ENCODE measurements at places on chromosomes 7 and 10.

DNA sequence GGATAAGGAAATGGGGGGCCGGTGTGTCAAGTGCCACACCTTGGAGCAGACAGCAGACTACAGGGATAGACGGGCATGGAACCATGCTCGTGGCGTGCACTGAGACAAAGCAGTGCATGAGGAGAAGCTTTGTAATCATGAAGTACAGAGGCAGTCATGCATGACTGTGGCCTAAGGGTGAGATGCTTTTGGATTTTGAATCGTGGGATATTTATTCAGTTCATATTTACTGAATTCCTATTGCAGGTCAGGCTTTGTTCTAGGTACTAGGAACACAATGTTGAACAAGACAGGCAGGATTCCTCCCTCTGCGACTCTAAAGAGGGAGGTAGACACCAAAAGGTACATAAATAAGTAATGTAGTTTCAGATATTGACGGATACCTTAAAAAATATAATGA is 597.6 kb downstream of the PARD3 start:
- no peak for DNase-seq

DNA sequence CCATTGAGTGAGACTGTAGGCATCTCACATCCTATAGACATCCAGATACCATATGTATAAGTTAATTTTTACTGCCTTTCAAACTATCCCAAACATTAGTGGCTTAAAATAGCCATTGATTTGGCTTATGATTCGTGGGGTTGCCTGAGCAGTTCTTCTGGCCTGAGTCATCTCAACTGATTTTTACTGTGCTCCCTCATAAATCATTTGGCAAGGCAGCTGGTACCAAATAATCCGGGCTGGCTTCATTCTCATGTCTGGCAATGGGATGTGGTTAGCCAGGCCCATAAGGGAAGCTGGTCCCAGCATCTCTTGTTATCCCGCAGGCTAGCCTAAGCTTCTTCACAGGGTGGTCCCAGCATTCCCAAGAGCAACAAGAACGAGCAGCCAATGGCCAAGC is 6.7 kb upstream of the LRGUK start:
- DNase-seq = no peak

DNA sequence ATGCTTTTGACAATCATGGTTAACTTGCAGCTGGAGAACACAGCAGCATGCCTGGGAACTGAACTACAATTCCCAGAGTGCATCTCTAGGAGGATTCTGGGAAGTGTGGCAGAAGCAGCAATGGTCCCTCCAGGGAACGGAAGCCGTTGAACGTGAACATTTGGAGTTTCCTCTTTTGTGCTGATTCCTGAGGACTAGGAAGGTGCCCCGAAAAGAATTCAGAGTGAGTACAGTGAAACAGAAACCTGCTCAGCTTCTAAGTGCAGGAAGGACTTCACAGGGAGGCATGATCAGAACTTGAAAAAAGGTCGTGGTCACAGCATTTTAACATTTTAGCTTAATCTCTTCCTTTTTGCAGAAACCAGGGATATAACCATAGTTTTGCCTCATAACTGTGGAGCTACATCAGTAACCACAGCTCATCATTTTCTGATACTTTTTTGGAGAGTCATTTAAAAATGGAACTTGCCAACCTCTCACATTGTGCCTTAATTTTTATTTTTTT is at the start of gene NUDT13:
Gene NUDT13, plus strand, starts transcription at position 111 of the 505 bp plus-strand sequence. CDS start 3,911 bp downstream, outside the sequence.
- no peak for DNase-seq

GRCh38 chr7:593324-594115 is 73.9 kb upstream of the PDGFA start:
- DNase-seq = no peak

DNA sequence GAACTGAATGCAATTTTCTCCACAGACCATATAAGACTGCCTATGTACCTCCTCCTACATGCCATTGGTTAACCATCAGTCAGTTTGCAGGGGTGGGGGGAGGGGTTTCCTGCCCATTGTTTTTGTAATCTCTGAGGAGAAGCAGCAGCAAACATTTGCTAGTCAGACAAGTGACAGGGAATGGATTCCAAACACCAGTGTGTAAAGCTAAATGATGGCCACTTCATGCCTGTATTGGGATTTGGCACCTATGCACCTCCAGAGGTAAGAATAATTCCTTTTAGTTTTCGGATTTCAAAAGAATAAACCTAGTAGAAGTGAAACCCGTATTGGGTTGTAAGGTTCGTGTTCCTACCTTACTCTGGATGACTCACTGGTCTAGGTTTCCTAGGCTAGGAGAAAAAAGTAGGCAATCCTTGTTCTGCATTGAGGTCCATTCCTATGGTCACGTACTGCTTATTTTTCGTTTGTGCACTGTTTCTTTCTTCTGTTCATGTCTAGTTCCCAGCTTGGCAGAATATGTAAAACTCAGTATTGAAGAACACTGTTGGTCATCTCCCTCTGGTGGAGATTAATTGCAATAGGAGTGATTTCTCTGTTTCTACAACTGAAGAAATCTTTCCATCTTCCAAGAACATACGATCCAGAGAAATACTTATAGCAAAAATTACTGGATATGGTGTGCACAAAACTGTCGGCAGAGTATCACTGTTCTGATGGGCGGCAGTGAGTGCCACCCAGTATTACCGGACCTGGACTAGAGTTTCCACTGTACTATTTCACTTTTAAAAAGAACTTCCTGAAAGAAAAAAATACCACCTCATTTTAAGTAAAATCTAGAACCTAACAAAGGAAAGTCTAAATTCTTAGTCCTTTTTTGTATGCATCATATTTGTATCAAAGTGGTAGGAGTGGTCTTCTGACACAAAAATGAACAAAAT is at the start of gene AKR1C3:
Gene AKR1C3, plus strand, starts transcription at position 150 of the 941 bp plus-strand sequence. Its CDS starts 31 bp downstream, at position 181.
- DNase-seq = peak; percentile 34

- DNase-seq = no peak
These were observed 17.3 kb downstream of the ZNF777 start for GRCh38 chr7:149443523-149443922.

- DNase-seq = no peak
These were observed 288.3 kb downstream of the CAMK1D start for GRCh38 chr10:12637649-12638048.

DNA sequence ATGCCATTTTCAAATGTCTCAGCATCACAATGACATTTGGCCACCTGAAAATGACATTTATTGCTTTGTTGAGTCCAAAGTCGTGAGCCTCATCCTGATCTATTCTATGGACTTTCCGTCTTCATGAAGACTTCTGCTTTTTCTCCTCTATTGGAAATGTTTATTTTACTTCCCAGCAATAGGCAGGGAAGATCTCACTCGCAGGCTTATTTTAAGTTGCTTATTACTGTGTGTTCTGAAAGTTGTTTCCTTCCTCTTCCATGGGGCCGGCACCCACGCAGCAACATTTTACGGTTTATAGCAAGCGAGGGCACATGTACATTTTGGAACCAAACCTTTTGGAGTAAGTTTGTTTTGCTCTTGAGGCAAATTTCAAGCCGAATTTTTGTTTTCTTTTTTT is 221.0 kb upstream of the KLF6 start:
- no peak for DNase-seq

- peak; percentile 18 for DNase-seq
These were observed 169.1 kb upstream of the MEOX2 start for GRCh38 chr7:15855525-15856109.

GRCh38 chr10:59078978-59079377 is 97.5 kb upstream of the PHYHIPL start:
- DNase-seq = no peak

DNA sequence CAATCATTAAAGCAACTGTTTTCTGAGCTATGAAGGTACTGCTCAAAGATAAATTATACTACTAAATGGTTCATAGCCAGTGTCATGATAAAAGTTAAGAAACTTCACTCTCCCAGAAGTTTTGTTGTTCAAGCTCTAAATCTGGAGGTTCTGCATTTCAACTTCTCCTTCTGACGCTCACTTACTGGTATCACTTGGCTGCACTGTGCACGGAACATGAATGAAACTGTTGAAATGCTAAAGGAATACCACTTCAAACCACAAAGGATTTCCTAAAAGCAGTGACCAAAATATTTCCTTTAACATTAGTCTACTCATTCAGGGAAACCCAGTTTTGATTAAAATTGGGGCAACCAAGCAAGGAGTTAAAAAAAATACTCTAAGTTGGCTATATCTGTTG is 93.6 kb downstream of the UBE2H start:
- no peak for DNase-seq

GRCh38 chr7:111518264-111518663 is 44.0 kb downstream of the IMMP2L start:
- no peak for DNase-seq

- DNase-seq = no peak
These were observed 17.0 kb downstream of the CLIP2 start for GRCh38 chr7:74306004-74306729.

DNA sequence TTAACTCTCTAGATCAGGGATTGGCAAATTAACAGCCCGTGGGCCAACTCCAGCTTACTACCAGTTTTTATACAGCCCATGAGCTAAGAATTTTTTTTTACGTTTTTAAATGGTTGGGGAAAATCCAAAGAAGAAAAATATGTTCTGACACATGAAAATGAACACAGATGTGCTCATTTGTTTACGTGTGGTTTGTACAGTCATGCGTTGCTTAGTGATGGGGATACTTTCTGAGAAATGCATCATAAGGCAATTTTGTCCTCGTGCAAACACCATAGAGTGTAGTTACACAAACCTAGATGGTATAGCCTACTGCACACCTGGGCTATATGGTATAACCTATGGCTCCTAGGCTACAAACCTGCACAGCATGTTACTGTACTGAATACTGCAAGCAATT is 8.3 kb upstream of the SMKR1 start:
- DNase-seq = no peak

- DNase-seq = no peak
These were observed 459 bp downstream of the ZDHHC6 start for GRCh38 chr10:112446055-112446854.

All from NCI-H226 (cell line).